Inflammatory macrophage treated with lipopolysaccharide for 4 hours (primary cell): ENCODE measurements at places on chromosomes 4 and X.

DNA sequence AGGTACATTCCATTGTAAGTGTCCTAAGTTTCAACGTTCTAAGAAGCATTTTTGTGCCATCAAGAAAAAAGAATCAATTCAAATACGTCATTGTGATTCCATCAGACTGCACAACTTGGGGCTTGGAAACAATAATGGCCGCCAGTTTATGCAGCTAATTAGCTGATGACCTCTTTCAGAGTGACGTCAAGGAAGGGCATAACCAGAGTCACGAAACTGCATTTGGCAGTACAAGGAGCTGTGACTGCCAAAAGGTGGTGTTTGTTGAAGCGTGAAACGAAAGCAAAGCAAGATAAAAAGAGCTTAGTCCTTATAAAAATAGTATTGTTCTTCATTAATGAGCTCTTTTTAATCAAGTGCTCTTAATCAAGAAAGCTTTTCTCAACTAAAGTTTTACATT, 81.1 kb upstream of the SH3RF1 start:
- DNase-seq: no peak

- DNase-seq: no peak
Measured at GRCh38 chr4:8242782-8243560, 26.6 kb upstream of the HTRA3 start.

DNA sequence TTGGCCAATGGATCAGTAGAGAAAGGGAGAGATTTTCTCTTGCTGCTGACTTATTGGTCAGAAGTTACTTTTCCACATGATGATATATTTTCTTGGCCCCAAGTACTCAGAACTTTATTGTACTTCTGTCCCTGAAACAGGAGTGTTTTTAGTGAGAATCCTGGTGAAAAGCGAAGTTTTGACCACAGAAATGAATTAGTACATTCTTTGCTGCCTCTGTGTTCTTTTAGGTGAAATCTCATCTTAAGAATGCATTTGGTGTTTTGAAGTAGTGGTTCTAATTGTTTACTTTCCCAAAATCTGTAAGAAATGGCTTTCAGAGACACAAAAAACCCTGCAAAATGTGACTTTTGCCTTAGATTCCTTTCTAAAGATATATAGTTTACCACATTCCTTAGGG, 240.4 kb downstream of the FRMPD4 start:
- no peak for DNase-seq

- no peak for DNase-seq
Measured at GRCh38 chr4:7831858-7832730, 107.6 kb downstream of the AFAP1 start.

- DNase-seq: no peak
Measured at GRCh38 chrX:38594434-38594833, 33.1 kb downstream of the TSPAN7 start.

DNA sequence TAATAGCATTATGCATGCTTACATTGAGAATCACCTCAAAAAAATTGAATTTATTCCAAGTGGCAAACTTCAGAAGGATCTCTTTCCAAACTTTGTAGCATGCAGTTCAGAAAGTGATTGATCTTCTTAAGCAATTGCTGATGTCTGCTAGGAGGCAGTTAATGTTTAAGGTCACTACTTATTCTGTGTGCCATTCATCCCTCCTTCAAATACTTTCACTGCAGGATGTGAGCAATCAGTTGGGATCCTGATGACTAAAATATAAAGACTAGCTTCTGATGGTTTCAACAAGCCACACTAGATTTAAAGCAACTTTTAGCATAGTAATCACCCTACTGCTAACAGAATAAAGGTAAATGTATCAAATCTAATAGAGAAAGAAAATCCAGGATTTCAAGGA, 414.1 kb downstream of the ADGRL3 start:
- no peak for DNase-seq

GRCh38 chr4:144578681-144579080, 67.3 kb upstream of the HHIP start:
- DNase-seq: no peak

GRCh38 chr4:95225849-95226248, 322.9 kb downstream of the UNC5C start:
- no peak for DNase-seq

- no peak for DNase-seq
Measured at GRCh38 chr4:177032341-177032740, 239.6 kb upstream of the VEGFC start.

DNA sequence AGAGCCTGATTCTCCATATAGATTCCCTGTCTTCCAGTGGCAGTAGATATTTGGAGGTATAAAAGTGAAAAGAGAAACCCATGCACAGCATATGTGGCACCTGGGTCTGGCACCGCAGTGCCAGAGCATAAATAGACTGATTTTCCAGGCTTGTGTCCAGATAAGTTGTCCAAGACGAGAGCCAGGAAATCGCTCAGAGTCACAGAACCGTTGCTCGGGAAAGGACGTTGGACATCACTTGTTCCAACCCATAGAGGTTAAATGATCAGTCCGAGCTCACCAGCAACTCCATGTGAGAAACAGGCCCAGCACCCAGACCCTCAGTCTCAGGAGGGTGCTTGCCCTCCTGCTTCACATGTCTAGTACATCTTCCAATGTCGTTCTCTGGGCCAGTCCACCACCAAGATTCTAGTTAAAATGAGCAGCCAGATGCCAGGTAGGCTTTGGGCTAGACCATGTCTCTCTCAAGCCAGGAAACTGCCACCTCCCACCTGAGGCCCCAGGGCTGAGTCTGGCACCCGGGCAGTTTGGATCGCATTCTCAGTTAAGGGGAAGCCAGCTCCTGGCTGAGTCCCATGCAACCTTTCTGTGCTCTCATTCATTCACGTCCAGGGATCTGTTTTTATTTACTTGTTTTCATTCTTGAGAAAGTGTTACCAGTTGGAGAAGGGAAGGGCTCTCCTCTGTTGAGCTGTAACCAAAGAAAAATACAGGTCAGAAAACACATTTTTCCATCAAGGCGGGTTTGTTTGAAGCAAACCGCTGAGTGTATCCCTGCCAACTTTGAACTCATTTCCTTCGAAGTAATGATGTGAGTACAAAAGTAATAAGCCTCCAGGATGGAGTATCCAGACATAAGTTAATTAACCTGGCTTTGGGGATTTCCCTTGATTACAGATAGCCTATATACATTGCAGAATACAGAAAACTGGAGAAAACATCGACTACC, 91.7 kb downstream of the PHOX2B start:
- no peak for DNase-seq

DNA sequence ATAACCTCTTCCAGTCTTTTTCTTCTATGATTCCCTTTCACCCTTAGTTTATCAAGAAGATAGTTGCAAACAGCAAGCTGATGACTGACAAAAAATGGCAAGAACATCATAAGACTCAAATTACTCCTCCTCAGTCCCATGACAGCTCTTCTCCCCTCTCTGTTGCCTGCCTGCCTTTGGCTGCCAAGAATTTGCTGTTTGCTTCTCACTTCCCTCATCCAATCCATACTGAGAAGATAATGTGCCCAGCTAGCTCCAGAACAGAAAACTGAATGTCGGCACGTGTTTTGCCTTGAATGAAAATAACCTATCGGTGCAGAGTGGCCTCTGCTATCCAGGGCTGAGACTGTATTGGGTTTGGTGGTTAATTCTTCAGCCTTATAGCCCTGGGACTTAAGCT, 192.1 kb downstream of the PPARGC1A start:
- DNase-seq: no peak

DNA sequence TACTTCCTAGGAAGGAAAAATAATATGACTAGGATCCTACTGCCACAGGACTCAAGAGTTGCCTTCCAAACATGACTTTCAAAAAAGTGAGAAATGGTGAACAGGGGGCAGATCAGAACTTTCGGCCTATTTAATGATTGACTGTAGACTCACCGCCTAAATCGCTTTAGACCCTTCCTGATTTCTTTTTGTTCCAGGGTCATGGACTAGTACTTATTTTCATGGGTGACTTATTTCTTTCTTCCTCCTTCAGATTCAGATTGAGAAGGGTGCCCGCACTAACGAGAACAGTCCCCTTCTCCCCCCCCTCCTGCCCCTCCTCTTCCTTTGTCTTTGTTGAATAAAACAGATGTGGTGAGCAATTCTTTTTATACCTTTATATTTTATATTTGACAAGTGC, 48.0 kb upstream of the KLHL8 start:
- no peak for DNase-seq

- DNase-seq: no peak
Measured at GRCh38 chr4:47155919-47156318, 124.6 kb downstream of the GABRB1 start.

DNA sequence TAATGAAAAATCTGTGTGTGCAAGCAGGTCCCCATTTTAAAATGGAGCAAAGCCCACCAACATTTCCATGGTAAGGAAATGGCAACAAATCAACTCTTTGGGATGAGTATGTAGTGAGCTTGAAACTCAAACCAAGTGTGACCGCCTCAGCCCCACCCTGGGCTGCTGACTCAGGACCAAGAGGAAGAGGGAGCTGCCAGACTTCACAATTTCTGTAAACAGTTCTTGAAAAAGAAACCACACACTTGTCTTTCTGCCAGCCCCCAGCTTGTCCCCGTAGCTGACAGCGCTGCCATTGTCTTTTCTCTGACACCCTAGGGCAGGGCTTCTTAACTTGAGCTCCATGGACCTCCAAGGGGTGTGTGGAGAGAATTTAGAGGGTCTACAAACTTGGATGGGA, 10.3 kb downstream of the RTL5 start:
- peak; percentile 78 for DNase-seq

- peak; percentile 54 for DNase-seq
Measured at GRCh38 chr4:76430519-76431388, 4.3 kb upstream of the SHROOM3 start.

- no peak for DNase-seq
Measured at GRCh38 chr4:4299006-4299405, 9.0 kb downstream of the ZBTB49 start.

GRCh38 chr4:123747016-123747415, 350.4 kb downstream of the SPRY1 start:
- no peak for DNase-seq

DNA sequence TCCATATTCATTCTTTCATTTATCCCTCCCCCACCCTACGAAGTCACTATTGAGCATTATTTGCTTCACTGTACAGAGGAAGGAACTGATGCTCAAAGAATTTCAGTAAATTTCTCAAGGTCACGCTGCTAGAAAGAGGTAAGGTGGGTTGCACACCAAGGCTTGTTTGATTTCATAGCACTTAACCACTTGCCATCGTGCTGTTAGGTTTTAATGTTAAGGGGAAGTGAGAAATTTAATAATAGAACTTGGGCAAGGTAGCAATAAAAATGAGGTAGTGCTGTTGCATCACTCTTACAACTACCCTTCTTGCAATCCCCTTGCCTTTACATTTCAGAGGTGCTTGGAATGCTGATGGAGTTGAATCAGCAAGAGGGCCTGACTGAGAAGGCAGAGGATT, 343.1 kb downstream of the MID1IP1 start:
- peak; percentile 82 for DNase-seq

- peak; percentile 63 for DNase-seq
Measured at GRCh38 chr4:159191989-159192388, 89.1 kb downstream of the RAPGEF2 start.

DNA sequence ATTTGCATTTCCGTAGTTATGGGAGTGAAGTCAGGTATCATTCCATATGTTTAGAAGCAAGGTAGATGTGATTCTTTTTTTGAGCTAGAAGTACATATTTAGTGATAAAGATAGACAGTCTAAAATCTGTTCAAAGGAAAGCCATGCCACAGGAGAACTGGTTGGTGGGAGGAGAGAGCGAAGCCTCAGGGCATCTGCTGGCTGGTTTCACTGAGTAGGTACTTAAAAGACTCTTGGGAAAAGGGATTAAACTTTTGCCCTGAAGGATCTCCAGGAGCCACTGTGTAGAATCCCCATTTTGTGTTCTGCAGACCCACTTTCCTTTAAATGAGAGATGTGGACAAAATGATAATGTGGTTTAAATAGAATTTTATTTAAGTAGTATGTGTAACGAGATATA, 89.6 kb downstream of the SHROOM2 start:
- DNase-seq: no peak

GRCh38 chrX:23616361-23616760, 50.9 kb upstream of the PRDX4 start:
- peak; percentile 2 for DNase-seq

- DNase-seq: peak; percentile 30
Measured at GRCh38 chrX:18855919-18856644, 127.8 kb downstream of the PHKA2 start.

- no peak for DNase-seq
Measured at GRCh38 chr4:52704133-52704532, 45.0 kb upstream of the USP46 start.

DNA sequence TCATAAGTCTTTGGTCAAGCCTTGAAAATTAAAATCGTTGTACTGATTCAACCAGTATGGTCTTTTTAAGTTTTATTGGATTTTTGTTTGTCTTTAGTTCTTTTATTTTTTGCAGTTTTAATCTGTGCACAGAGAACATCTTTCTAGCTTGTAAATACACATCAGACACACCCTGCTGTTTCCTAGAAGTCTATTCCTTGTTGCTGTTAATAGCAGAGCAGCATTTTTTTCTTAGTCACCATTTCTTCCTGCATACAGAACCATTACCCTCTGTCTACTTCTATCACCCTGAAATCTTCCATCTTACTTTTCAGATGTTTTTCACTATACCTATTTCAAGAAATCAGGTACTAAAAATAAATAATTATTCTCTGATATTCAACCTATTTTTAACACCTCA, 375.4 kb downstream of the GRID2 start:
- DNase-seq: no peak

GRCh38 chr4:1239950-1240307, 9.0 kb downstream of the CTBP1 start:
- no peak for DNase-seq

- DNase-seq: no peak
Measured at GRCh38 chr4:80471756-80472155, 136.2 kb downstream of the CFAP299 start.

GRCh38 chr4:179536694-179537093, 2094.5 kb upstream of the AGA start:
- no peak for DNase-seq

DNA sequence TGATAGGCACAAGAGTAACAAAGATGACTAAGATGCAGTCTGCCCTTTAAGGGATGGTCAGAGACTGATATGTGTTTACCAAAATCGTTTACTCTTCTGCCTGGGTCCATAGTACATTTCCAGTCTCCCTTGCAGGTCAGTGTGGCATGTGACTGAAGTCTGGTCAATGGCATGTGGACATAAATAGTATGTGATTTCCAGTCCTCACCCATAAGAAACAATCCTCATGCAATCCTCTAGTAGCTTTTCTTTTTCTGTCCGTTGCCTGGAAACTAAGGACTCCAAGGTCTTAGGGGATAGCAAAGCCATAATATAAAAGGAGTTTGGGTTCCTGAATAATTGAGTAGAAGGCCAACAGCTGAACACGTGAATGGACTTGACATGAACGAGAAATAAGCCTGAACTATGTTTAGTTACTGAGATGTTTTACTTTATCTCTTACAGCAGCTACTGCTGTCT, 1.1 kb downstream of the SLC9B2 start:
- DNase-seq: no peak

DNA sequence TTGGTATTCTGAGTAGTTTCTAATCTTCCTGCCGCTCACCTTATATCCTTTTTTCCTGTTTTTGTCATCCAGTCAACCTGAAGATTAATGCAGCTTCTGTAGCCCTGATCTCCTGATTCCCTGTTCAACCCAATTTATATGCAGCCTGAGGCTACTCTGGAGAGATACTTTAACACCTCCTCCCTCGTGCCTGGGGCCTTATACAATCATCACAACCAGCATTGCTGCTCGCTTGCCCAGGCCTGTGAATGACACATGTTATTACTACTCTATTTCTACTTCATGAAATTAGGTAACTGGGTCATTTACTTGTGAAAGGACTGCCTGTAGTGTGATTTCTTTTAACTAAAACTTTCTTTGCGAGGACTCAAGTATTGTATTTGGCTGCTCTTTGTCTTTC, 33.7 kb upstream of the WDR17 start:
- no peak for DNase-seq
